ENCODE measurements at places on chromosomes 6 and 20.

DNA sequence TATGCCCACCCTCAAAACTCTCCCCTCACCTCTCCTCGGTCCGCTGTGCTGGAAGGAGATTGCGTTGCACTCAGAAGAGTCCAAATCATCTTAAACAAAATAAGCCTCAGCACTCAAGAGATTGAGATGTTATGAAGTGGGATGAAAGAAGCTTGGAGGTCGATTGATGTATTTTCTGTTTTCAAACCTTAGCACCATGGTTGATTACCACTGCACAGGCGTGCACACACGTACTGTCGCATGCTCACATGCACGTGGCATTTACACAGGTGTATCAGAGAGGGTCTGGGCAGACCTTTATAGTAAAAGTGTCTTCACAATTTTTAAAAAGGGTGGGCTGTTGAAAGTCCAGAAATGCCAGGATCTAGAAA, 612 bp upstream of the AGPAT4 start:
- no peak for DNase-seq

- peak; percentile 36 for DNase-seq
Measured at GRCh38 chr6:28940294-28940857, 16.6 kb upstream of the TRIM27 start.

DNA sequence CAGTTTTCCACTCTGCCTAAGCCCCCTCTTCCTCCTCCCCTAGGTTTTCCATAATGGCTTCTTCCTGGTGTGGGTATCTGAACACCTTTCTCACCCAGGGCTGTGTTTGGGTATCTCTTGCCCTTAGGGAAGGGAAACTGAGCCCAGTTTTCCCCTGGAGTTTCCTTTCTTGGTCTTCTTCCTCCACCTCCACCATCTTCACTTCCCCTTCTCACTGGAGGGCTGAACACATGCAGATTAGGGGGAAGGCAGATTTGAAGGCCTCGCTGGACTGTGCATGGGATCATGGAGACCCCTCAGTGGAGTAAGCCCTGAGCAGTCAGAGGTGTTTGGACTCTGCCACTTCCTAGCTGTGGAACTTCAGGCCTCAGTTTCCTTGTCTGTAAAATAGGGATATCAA, 27.8 kb downstream of the FOXP4 start:
- no peak for DNase-seq

DNA sequence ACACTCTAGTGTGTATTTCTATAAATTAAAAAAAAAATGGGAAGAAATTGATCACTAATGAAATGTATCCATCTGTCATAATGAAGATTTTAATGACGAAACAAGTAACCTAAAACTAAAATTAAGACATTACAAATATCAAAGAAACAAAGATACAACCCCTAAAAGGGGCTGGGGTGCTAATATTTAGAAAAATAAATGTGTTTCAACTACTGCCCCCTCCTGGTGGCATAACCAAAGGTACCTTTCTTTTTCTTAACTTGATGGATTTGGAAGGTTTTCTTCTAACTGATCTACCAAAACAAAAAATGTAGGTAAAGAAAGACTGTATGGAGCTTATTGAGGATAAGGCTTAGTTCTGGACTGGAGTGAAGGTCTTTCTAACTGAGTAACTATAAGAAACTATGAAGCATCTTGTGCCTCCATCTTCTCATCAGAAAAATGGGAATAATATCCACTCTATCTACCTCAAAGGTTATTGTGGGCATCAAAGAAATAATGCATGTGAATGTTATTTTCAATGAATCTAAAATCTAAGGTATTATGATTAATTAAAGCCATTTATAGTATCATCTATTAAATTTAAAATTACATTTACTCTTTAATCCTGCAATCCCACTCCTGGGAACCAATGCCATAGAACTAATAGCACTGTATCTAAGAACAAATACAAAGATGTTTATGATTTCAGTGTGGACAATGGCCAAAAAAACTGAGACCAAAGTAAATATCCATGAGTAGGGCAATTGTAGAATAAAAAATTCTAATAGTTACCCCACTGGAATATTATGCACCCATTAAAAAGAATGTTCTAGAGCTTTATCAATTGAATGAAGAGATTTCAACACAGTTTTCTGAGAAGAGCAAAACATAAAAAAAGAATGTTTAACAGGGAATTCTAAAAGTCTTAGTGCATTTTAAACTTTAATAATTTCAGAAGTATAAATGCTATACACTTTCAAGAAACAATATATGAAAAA, 117.2 kb downstream of the BACH2 start:
- DNase-seq, result peak; percentile 15

DNA sequence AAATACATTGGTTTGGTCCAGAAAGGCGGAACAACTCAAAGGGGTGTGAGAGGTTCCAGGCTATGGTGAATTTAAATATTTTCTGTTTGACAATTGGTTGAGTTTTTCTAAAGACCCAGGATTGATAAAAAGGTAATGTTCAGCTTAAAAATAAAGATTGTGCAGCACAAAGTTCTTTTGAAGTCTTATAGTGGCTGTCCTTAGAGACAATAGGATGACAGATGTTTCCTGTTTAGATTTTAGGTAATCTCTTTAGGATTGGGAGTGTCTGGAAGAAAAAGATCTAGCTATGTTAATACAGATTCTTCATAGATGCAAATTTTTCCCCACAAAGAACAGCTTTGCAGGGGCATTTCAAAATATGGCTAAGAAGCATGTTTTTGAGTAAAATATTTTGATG, 119.7 kb downstream of the GRIK2 start:
- DNase-seq, result no peak

DNA sequence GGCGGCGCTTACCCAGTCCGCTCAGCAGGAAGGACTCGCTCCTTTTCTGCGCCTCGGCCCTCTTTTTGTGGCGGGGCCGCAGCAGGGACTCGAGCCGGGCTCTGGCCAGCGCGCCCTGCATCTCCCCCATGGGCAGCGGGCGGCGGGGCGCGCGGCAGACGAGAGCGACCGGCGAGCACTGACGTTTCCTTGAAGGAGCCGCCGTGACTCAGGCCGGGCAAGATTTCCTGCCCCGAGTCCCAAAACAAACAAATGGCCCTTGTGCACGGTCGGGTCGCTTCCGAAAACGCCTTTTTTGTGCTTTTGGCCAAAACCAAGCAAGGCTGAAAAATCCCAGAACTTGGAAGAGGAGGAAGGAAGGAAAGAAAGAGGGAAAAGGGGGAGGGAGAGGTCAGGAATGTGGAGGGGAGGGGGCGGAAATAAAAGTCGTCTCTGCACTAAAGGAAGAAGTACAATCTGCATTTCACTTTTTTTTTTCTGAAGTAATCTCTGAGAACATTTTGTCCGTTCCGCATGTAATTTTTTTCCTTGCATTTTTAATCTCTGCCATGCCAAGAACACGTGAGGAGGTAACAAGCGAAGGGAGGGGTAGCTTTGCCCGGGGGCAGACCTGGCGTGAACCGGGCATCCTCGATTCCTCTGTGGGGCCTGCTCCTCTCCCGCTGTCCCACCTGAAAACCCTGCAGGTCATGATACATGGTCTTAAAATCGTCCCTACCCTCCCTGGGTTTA, 123.3 kb upstream of the SLC2A12 start:
- peak; percentile 54 for DNase-seq

DNA sequence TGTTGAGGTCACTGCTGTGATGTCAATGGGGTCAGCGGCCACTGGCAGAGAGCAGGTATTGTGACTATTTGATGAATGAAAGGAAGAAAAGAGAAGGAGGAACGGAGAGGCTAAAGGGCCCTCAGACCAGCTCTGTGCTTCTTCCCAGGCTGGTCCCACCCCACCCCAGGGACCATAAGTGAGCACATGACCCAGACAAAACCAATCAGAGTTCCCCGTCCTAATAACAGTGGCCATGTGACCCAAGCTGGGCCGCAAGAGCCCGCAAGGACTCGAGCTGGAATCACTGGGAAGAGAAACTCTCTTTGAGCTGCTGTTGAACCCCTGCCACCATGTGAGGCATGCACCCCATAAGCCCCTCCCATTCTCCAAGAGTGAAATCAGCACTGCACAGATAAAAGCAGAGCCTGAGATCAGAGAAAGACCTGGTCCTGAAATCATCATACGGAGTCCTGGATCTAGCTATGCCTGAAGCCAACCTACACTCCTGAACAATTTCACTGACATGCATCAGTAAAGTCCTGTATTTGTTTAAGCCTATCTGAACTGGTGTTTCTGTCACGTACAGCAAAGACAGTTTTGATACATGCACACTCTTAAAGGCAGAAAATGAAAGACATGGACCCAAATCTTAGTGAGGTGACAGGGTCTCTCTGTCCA, 90.2 kb downstream of the PREX1 start:
- no peak for DNase-seq

- peak; percentile 39 for DNase-seq
Measured at GRCh38 chr6:137867685-137868509, 838 bp downstream of the TNFAIP3 start.

DNA sequence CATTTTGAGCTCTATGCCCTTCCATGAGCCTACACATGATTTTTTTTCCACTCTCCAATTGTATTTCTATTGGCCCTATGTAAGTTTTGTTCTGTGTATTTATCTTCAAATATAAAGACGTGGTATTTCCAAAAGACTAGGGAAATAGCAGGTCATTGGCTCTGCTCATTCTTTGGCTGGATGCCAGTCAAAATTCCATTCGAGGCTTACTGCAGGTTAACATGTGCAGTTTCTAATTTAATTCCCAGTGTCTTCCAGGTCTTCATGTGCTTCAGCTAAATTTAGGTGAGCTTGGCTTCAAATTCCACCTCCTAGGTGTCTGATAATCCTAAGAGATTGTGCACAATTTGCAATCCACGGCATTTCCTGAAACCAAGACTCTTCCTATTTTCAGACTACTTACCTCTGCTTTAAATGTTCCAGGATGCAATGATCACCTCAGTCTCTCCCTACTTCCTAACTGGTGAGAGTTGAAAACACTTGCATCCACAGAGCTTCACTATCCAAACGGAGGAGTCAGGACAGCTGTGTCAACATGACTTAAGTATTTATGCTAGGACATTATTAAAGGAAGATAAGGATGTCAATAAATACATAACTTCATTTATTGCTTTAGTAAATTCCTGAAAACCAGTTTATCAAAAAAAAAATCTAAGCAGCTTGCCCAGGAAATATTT, 236.1 kb downstream of the COL12A1 start:
- DNase-seq, result no peak

DNA sequence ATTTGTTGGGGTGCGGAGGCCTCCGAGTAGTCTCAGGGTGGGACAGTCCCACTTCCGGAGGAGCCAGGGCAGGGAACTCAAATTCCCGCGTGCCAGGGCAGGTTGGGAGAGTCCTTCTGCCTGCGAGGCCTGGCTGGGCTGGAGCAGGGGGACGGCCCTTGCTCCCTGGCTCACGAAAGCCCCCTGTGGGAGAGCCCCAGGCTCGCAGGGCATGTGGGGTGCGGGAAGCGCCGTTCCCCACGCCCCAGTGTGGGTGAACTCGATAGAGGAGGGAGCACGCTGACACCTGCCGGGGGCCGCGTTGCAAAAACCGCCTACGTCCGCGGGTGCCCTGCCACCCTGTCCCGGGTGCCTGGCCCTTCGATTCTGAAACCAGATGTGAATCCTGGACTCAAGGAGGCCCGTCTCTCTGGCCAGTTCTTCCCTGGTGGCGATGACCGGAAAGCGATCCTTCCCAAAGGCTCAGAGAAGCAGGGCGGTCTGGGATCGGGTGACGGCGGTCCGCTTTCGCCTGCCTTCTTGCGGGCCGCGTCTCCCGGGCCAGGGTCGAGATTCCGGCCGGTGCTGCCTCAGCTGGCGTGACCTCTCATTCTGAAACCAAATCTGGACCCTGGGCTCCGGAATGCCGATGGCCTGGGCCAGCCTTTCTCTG, 1846.5 kb upstream of the DEFB115 start:
- no peak for DNase-seq

DNA sequence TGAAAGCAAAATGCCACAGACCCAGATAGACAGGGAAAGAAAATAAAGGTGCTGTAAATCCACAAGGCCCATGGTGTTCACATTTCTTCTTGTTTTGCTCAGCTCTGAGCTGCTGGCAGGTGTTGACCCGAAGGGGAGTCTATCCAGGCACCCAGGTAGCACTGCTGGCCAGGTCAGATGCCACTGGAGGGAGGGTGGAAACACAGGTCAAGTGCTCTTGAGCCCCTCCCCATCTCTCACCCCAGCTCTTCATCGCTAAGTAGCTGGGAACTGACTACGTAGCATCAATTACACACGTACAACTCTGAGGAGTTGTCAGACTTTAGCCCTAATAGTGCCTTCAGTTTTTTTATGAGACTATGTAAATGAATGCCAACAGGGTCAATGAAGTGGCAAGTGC, 287.8 kb upstream of the QKI start:
- DNase-seq, result no peak

- peak; percentile 32 for DNase-seq
Measured at GRCh38 chr6:161906571-161906970, 632.7 kb upstream of the AGPAT4 start.

DNA sequence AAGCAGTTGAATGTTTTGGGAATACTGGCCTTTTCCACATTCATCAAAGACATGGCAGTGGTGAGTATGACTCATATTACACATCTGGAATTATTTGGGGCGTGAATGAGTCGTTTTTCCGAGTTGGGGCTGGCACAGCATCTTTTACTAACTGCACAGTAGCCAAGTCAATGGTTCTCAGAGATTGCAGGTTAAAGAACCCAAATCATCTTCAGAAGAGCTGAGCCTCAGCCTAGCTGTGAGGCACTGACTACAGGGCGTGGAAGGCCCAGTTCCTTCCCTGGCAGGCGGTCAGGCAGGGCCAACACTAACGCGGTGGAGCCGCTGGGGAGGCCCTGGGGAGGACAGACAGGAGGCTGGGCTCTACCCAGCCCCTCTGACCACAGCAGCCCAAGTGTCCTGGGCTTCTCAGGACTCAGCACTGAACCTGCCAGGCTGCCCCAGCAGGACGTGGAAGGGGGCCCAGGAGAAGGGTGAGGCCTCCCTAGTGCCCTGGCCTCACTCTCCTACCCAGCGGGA, 20.1 kb upstream of the HELZ2 start:
- DNase-seq, result no peak

- DNase-seq, result no peak
Measured at GRCh38 chr6:109197061-109197460, 101.8 kb downstream of the CEP57L1 start.

GRCh38 chr6:42394881-42395620, 56.7 kb downstream of the TRERF1 start:
- peak; percentile 82 for DNase-seq

DNA sequence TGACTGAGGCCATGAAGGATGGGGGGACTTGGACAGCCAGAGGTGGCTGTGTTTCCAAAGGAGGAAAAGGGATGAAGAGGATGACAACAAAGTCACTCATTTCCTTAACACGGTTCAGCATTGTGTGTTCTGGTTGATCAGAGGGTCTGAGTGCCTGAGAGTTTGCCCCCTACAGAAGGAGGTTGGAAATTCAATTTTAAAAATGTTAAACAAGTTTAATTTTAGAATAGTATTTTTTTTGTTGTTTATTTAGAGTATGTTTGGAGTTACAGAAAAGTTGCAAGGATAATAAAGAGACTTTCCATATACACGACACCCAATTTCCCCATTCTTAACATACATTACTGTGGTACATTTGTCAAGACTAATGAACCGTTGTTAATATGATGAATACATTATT, 10.3 kb upstream of the VAPB start:
- DNase-seq, result no peak

Measured in inflammatory macrophage (primary cell).